ENCODE measurements at places on chromosomes 5 and 9.

GRCh38 chr9:108270051-108270450, 585.7 kb downstream of the ACTL7B start:
- no peak for DNase-seq

DNA sequence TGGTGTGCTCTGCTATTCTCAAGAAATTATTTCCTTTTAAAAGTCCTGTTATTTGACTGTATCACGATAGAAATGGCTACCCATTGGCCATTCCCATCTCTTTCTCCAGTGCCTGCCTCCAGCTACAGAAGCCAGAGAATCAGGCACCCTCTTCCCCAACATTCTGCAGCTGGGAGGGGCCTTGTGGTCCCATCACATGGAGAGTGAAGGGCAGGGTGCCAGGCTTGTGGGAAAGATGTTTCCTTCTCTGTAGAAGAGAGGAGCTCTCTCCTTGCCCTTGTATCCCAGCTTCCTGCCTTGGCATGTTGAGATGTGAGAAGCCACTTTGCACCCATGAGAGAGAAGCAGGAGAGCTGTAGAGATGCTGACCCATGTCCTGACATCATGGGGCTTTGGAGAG, 465.0 kb downstream of the MTRR start:
- no peak for DNase-seq

DNA sequence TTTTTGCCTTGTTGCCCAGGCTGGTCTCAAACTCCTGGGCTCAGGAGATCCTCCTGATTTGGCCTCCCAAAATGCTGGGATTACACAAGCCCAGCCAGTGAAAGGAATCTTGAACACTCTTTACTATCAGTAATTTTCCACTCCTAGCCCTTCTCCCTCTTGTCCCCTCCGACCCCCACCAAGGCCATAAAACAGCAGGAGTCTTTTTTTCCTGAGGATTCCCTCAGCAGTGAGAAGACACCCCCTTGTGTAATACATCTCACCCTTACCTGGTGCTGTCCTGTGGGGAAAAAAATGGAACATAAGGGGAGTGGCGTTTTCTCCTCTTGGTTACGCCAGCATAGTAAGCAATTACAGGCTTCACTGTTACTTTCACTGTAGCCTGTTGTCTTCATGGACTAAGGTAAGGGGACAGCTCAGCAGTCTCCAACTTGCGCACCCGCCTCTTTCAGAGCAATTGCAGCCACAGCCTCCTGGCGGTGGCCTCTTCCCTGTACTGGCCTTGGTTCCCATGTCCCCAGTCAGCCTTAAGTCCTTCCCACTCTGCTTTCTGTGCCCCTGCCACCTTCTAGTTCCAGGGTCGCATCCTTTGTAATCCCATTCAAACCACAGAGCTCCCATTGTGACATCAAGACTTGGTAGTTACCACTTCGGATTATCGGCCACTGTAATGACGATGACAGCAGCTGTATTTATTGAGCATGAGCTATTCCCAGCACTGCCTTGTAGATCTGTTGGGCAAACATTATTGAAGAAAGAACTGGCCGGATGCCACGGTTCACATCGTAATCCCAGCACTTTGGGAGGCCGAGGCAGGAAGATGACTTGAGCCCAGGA, 10.0 kb downstream of the NAIF1 start:
- DNase-seq = no peak

GRCh38 chr9:13718086-13718485, 438.6 kb upstream of the MPDZ start:
- no peak for DNase-seq

GRCh38 chr5:132480042-132480441, 10.5 kb downstream of the IRF1 start:
- no peak for DNase-seq

DNA sequence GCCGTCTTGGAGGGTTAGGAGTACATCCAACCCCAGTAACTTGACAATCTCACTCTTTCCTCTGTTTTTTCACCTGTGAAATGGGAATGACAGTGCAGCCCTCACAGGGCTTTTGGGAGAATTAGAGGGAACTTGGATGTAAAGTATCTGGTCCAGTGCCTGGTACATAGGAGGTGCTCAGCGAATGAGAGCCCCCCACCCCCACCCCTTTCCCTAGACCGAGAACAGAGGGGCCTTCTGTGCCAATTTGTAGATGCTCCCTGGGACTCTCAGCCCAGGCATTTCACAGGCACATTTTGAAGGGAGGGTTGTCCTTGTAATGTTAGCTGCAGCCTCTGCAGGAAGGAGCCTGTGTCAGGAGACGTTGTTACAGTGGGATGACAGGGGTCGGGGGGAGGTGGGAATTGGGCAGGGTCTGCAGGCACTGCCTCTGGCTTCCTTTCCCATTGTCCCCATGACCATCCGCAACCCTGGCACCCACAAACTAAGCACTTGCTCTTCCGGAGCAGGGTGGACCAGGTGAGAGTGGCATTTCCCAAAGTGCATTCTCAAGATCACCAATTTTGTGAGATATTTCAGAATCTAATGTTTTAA, 47.0 kb downstream of the AMBP start:
- no peak for DNase-seq

DNA sequence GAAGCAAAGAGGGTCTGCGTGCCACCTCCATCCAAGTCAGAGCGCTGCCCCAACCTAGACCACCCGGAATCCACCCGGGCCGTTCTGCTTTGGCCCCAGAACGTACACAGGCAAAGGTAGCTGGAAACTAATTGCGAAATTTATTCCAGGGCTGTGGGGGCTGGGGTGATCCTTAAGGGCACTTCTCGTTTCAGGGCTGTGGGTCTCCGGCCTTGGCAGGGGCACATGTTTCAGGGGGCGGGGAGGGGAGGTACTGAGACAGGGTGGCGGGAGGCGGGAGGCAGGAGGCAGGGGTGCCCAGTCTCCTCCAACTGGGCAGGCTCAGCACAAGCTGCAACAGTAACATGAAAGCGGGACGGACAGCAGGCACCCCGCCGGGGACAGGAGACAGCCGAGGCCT, 26.1 kb downstream of the NR5A1 start:
- no peak for DNase-seq

GRCh38 chr5:116675626-116675910, 100.9 kb upstream of the SEMA6A start:
- no peak for DNase-seq

DNA sequence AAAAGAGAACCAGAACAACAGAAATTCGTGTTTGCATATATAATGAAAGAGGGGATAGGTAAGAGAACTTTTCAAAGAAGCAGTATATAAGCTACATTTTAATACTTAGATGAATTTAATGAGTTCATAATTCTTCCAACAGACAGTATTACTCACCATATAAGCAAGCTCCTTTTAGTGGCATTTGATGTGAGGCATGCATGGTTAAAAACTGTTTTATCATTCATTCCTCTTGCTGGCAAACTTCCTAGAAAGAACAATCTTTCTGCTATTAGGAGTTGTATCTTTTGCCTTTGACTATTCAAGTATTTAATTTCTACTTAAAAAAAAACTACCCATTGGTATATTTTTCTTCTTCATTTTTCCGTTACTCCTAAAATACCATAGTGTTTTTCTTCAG, 65.7 kb upstream of the EIF4EBP3 start:
- DNase-seq = no peak

GRCh38 chr5:109053995-109054417, 306.3 kb downstream of the FER start:
- DNase-seq = no peak

GRCh38 chr5:39898731-39899130, 474.0 kb upstream of the DAB2 start:
- no peak for DNase-seq

GRCh38 chr9:75092766-75093165, 4.5 kb downstream of the OSTF1 start:
- no peak for DNase-seq

DNA sequence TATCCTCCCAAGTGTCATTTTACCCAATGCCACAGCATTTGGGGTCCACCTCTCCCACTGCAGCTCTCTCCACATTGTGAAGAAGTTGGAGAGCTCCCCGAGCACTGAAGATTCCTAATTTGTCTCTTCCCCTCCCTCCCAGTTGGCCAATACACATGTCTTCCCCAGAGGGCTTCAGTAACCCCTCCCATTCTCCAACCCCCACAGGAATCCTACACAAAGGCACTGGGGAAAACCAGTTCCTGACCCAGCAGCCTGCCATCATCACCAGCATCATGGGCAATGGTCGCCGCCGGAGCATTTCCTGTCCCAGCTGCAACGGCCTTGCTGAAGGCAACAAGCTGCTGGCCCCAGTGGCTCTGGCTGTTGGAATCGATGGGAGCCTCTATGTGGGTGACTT, 87.3 kb upstream of the WWC1 start:
- no peak for DNase-seq

GRCh38 chr5:124764992-124765611, 18.7 kb upstream of the ZNF608 start:
- DNase-seq = no peak

- no peak for DNase-seq
Observed at GRCh38 chr9:68802525-68803015, 97.5 kb downstream of the PIP5K1B start.

DNA sequence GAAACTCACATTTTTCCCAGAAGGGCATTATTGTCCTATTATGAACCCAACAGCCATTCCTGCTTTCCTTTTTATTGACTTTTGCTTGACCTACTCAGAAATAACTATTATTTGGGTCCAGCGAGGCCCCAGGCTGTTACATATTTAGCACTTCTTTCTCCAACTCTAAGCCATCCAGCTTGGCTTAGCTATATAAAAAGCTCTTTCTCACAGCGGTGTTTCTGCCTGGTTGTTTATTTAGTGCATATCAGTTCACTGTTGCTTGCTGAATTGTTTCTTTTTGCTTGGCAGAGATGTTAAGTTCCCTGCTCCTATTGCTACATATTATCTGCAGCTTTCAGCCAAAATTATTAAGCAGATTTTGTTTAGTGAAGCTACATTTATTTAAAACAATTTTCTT, 1156.8 kb upstream of the SEMA6A start:
- DNase-seq = no peak

GRCh38 chr5:64534033-64534432, 28.2 kb downstream of the RGS7BP start:
- DNase-seq = no peak

GRCh38 chr5:157922026-157922425, 63.1 kb upstream of the CLINT1 start:
- DNase-seq = no peak

DNA sequence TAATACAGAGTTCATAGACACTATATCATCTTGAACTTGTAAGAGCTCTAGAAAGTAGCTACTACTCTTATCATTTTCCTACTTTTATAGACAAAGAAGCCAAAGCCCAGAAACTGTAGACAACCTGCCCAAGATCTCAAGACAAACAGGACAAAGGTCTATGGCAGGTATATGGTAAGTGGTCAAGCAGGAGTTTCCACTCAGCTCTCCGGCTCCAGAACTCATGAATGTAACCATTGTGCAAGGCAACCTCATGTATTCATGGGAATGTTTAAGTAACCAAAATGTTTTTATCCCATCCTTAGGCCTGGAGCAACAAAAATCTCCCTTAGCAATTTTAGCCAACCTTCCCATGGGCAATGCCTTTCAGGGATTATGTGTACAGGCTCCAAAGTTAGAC, 163.4 kb upstream of the PUM3 start:
- DNase-seq = no peak

DNA sequence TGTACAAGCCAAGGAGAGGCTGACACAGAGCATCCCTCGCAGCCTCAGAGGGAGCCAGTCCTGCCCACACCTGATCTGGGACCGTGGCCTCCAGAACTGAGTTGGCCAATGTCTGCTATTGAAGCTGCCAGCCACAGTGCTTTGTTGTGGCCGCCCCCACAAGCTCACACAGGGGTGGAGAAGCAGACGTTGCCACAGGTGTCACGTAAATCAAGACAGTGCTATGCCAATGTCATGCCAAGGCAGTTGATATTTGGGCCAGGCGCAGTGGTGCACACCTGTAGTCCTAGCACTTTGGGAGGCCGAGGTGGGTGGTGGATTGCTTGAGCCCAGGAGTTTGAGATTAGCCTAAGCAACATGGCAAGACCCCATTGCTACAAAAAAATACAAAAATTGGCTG, 17.3 kb upstream of the TERT start:
- no peak for DNase-seq

DNA sequence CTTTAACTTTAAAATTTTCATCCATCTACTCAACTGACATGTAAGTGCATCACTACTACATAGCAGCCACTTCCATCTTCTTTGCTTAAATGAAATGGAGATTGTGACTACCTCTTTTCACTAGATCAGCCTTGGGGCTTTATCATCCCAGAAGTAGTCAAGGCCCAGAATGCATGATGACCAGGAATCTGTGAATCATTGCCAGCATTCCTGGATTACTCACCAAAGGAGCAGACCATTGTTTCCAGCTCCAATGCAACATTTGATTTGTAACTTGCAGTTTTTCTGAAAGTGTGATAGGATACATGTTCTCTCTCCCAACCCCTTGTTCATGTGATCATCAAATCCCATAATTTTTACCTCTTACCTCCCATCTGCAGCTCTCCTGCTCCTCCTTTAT, 65.1 kb downstream of the PLPPR1 start:
- DNase-seq = no peak

- DNase-seq = no peak
Observed at GRCh38 chr9:127949827-127950512, 12.3 kb upstream of the DPM2 start.

- no peak for DNase-seq
Observed at GRCh38 chr9:115972362-115972761, 181.2 kb upstream of the PAPPA start.

DNA sequence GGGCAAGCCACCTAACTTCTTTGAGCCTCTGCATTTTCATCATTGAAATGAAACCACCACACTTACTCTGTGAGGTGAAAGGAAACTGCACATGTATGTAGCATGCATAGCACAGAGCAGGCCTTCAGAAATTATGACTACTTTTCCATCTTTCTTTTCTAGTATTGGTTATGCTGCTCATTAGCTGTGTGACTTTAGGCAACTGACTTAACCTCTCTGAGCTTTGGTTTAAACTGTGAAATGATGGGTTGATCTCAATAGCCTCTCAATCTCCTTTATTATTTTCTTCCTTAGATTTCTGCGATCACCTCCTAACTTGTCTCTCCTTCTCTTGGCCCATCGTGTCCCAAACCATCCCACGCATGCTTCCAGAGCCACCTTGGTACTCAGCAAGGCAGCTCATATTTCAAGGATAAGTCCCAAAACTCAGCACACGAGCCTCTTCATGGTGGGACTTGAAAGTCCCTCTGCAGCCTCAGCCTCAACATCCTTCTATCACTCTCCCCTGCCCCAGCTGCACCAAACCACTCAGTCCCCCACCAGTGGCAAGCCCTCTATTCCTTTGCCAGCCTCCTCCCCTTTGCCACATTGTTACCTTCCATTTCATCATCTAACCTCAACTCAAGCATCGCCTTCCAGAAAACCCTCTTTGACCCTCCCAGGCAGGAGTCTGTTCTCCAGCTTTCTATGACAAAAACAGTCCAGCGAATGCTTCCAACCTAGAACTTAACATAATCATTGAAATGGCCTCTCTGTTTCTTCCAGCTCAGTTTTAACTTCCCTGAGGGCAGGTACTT, 60.3 kb upstream of the DNAH5 start:
- no peak for DNase-seq

- DNase-seq = no peak
Observed at GRCh38 chr5:154248691-154249090, 58.2 kb downstream of the GALNT10 start.

DNA sequence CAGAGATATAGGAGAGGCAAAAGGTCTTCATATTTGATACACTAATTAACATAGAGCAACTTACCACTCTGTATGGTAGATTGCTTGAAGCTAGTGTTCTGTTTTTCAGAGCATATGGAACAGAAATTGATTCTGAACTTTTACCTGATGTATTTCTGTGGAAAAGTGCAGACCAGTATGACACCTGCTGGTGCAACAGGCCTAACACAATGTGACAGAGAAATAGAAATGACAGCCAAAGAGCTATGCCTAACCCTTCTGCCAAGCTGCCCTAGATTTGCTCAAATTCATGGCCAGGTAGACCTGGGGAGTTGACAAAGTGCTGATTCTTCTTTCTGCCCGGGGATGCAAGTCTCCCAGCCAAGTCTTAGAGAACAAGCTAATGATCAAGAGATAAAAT, 65.4 kb upstream of the RNF180 start:
- no peak for DNase-seq
